ENCODE measurements at places on chromosomes 1 and 21.

DNA sequence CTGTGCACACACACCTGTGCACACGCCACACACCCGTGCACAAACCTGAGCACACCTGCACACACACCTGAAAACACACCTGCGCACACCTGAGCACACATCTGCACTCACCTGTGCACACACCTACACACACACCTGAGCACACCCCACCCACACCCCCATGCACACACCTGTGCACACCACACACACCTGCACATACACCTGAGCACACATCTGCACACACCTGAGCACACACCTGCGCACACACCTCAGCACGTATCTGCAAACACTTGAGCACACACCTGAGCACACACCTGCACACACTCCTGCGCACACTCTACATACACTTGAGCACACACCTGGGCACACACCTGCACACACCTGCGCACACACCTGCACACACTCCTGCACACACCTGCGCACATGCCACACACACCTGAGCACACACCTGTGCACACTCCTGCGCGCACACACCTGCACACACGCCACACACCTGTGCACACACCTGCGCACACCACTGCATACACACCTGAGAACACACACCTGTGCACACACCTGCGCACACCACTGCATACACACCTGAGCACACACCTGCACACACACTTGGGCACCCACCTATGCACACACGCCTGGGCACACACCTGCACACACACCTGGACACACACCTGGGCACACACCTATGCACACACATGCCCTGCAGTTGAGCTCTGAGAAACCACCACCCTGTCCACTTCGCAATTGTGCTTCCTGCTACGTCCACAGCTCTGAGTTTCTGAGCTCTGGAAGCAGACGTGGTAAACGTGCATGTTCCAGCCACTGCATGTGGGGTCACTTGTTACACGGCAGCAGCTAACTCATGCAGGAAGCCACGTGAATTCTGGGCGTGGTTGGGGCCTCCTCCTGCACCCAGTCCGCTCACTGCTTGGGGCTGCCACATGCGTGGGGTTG is 8.0 kb upstream of the C1orf159 start:
- peak; percentile 3 for DNase-seq
- peak overlapping the region; percentile 95 for H3K27ac ChIP-seq
- H3K27me3 ChIP-seq, result no peaks in the 10 kb centered on the region
- no peaks in the 10 kb centered on the region for H3K36me3 ChIP-seq
- peaks cover 51% of the 10 kb centered on the region for H3K4me1 ChIP-seq
- H3K4me3 ChIP-seq, result no peak overlapping the region

GRCh38 chr1:223670458-223671159 is 5.1 kb upstream of the CAPN8 start:
- no peak overlapping the region for H3K4me3 ChIP-seq
- no peak overlapping the region for H3K27ac ChIP-seq
- H3K36me3 ChIP-seq, result no peaks in the 10 kb centered on the region
- no peaks in the 10 kb centered on the region for H3K4me1 ChIP-seq
- no peaks in the 10 kb centered on the region for H3K27me3 ChIP-seq

DNA sequence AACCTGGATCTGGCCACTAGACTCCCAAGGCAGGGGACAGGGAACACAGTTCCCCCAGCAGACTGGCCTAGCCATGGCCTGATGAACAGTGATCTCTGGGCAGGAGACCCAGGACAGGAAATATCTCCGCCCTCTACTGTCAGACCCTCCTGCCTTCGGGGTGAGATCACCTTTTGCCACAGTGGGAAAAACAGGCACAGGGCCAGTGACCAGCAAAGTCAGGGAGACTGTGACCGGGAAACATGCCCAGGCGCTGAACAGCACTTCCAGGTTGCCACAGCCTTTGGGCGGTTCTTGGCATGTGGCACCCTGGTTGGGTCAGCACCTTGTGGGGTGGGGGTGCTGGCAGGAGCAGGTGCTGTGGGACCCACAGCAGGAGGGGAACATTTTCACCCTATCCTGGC is 8.9 kb upstream of the ZNF669 start:
- H3K4me3 ChIP-seq, result no peak overlapping the region
- no peaks in the 10 kb centered on the region for H3K27me3 ChIP-seq
- DNase-seq, result no peak
- peaks cover 5% of the 10 kb centered on the region for H3K4me1 ChIP-seq
- no peaks in the 10 kb centered on the region for H3K36me3 ChIP-seq
- H3K27ac ChIP-seq, result no peak overlapping the region

GRCh38 chr1:236289492-236290131 is 7.9 kb upstream of the ERO1B start:
- H3K27ac ChIP-seq, result no peak overlapping the region
- peaks cover 5% of the 10 kb centered on the region for H3K27me3 ChIP-seq
- H3K4me1 ChIP-seq, result no peaks in the 10 kb centered on the region
- DNase-seq, result no peak
- H3K36me3 ChIP-seq, result no peaks in the 10 kb centered on the region
- H3K4me3 ChIP-seq, result no peak overlapping the region

DNA sequence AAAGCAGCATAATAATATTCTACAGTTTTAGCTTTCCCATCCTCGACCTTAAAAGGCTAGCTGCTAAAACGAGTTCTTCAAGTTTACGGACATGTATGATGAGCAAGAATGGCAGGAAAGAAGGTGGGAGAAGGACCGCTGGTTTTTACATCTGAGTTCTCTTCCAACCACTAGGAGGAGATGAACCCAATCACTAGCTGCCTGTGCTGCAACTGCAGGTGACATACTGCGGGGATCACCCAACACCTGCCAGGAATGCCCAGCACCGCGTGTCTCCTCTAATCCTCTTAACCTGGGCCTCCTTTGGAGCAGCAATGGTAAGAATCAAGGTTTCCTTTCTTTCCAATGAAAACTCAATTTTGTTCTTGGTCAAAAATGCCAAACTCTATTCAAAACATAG is 23.5 kb downstream of the TOR3A start:
- peak; percentile 59 for DNase-seq
- no peak overlapping the region for H3K27ac ChIP-seq
- no peaks in the 10 kb centered on the region for H3K36me3 ChIP-seq
- H3K4me3 ChIP-seq, result no peak overlapping the region
- H3K27me3 ChIP-seq, result no peaks in the 10 kb centered on the region

DNA sequence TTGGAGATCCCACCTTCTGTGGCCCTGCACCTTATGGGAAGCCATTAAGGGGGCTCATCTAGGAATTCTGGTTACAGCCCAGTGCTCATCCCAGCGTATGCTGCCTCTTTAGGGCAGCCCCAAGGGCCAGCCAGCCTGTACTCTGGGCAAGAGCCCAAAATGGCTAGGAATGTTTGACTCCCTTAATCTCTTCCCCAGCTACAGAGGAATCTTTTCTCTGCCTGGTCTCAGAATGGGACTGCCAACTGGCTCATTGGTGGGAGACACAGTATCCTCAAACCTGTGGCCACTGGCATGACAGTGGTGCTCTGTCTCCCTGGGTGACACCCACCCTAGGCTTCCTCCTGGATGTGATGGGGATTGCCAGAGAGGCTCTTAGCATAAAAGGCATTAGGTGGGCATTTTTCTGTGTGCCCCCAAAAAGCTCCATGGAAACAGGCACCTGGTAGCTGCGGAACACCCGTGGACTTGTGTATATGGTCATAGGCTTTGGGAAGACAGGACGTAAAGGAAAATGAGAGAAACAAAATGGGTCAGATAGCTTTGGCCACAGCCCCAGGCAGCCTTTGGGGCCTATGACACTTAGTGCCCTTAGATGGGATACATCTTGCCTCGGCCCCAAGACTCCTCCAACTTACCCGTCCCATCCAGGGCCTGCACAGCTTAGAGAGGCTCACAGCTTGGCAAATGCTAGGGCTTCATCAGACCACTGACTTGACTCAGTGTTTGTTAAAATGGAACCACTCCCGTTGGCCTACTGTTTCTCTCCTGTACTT is 6.9 kb downstream of the TMEM81 start:
- H3K4me3 ChIP-seq, result no peak overlapping the region
- no peak overlapping the region for H3K27ac ChIP-seq
- H3K36me3 ChIP-seq, result no peaks in the 10 kb centered on the region
- DNase-seq, result no peak

Measured in hepatocyte (in vitro differentiated cells).